ENCODE measurements at places on chromosomes 6 and 20.

GRCh38 chr6:135853986-135854385, 2.5 kb downstream of the PDE7B start:
- DNase-seq = no peak

DNA sequence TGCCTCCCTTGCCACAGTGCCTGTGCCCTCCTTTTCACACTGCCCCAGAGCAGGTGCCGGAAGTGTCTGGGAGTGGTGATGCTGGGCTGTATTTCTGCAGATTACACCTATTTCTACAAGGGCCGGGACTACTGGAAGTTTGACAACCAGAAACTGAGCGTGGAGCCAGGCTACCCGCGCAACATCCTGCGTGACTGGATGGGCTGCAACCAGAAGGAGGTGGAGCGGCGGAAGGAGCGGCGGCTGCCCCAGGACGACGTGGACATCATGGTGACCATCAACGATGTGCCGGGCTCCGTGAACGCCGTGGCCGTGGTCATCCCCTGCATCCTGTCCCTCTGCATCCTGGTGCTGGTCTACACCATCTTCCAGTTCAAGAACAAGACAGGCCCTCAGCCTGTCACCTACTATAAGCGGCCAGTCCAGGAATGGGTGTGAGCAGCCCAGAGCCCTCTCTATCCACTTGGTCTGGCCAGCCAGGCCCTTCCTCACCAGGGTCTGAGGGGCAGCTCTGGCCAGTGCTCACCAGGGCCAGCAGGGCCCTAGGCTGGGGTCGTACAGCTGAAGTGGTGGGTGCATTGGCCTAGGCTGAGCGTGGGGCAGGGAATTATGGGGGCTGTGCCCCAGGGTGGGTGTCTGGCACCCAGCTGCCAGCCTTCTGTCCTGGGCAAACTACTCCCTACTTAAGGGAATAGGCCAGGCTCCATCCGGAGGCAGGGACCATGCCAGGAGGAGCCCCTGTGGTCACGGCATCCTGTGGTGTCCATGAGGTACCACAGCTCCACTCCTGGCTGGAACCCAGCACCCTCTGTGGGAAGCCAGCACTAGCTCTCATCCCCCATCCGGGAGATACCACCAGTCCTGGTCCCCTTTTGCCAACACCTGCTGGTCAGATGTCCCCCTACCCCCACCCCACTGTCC, 3.5 kb downstream of the MMP24OS start:
- no peak for DNase-seq

GRCh38 chr20:50146214-50146613, 7.3 kb downstream of the PEDS1 start:
- no peak for DNase-seq

- DNase-seq = peak; percentile 68
Measured at GRCh38 chr20:18587665-18588573, at the start of gene DTD1. Gene DTD1 (plus strand): TSS chr20:18588054. CDS start chr20:18588073, 19 bp downstream.

- DNase-seq = no peak
Measured at GRCh38 chr6:52087498-52087999, at the start of gene PKHD1. Gene PKHD1 (minus strand): TSS chr6:52087613. CDS start chr6:52084933, 2,680 bp downstream.

- peak; percentile 59 for DNase-seq
Measured at GRCh38 chr20:62900052-62900691, 26.1 kb downstream of the DIDO1 start.

DNA sequence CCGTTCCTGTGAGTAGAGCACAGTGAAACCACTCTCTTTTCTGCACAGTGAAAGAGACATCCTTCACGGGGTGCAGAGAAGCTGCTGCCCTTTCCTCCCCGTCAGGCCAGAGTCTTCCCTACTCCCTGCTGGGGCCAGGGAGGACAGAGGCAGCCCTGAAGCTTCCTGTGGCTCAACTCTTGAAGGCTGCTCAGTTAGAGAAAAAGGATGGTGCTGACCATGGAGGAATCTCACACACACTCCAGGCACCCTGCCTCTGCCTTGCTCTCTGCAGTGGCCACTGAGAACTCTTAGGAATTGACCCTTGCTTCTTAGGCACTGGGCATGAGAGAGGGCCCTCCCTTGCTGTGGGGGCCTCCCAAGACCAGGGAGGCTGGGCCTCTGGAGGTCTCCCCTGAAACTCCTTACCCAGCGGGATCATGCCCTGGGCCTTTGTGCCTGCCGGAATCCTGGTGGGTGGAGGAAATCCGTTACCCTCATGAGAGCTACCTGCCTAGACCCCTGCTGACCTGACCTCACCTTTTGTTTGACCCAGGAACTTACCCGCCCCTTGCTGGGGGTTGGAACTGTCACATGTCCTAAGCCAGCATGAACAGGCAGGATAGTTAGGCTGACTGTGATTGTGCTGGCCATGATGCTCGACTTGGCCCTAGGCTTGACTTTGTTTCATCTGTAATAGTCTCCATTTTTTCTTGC, 65.0 kb upstream of the CD93 start:
- DNase-seq = no peak

DNA sequence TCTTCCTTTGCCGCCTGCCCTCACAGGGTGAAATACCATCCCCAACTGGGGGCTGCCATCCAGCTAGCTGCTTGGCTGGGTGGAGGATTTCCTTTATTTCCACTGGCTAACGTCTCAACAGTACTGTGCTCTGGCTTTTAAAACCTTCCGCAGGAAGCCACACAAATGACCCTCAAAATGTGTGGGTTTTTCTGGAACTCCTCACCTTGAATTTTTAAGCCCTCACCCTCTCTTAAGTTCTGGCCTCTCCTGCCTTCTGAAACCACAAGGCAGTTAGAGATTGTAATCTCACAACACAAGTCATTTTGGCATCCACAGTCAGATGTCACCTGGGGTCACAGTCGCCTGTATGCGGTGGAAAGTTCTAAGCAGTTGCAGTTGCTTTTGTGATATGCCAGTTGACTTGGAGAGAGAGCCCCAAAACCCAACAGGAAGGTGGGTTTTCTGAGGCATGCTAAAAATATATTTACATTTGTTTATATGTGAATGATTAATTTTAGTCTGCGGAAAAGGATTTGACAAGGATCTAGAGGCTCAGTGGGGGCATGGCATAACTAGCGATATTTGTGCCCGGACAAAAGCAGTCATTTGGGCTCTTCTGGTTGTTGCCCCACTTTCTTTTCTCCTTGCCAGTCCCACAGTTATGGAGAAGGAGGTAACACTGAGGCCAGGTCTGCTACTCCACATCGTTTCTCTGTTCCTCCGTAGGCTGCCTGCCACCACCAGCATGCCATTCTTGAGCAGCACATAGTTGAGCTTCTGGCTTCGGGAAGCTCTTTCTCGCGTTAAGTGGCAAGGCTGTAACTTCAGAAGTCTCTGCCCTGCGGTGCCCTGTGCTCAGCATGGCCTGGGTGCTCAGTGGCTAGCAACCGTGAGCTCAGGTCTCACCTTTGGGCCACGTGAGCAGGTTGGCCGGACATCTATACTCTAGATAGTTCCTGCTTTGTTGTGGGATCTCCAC, 335.3 kb downstream of the CD83 start:
- DNase-seq = no peak

- DNase-seq = no peak
Measured at GRCh38 chr6:169165561-169166300, 87.9 kb downstream of the THBS2 start.

DNA sequence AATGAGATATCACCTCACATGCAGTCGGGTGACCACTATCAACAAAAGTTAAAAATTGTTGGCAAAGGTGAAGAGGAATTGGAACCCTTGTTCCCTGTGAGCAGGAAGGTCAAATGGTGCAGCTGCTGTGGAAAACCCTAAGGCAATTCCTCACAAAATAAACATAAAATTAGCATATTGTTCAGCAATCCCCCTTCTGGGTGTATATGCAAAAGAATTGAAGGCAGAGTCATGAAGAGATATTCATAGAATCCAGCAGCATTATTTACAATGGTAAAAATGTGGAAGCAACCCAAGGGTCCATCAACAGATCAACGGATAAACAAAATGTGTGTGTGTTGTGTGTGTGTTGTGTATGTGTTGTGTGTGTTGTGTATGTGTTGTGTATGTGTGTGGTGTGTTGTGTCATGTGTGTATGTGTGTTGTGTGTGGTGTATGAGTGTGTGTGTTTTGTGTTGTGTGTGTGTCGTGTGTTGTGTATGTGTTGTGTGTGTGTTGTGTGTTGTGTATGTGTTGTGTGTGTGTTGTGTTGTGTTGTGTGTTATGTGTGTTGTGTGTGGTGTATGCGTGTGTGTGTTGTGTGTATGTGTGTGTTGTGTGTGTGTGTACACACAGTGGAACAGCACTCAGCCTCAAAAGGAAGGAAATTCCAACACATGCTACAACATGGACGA, 245.1 kb downstream of the ERMARD start:
- no peak for DNase-seq

Measured in stimulated activated CD8-positive, alpha-beta memory T cell treated with anti-CD3 and anti-CD28 coated beads, Interleukin-2, amount 100 ng/mL, for 1 hour (primary cell).